ENCODE measurements at places on chromosomes 13 and 19.

DNA sequence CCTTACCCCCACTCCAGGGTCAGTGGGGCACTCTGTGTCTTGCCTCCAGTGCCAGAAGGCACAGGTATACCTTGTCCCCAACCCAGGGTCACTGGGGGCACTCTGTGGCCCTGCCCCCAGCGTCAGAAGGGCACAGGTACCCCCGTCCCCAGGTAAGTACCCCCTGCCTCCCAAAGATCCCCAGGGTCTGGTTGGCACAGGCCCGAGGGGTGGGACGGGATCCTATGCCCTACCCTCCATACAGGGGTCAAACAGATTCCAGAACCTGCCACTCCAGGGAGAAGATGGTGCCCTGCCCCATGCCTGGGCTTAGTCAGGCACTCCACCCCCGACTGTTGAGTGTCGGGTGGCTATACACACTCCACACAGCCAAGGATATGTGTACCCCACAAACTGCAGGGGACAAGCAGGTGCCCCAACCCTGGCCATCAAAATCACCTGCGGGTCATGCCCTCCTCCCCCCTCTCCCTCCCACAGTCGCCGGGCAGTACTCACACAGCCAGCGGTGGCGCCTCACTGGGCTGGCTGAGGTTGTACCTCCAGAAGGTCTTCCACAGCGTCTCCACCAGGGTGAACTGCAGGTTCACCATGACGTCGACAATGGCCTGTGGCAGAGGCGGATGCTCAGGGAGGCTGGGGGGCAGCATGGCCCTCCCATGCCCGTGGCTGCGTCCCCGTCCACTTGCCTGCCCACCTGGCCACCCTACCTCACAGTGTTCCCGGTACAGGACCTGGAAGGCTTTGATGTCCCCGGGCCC, 13.8 kb downstream of the DCAF15 start:
- DNase-seq: no peak

GRCh38 chr13:34214686-34215085, 396.7 kb downstream of the RFC3 start:
- DNase-seq: no peak

GRCh38 chr19:485077-485476, 11.2 kb upstream of the MADCAM1 start:
- DNase-seq: no peak

DNA sequence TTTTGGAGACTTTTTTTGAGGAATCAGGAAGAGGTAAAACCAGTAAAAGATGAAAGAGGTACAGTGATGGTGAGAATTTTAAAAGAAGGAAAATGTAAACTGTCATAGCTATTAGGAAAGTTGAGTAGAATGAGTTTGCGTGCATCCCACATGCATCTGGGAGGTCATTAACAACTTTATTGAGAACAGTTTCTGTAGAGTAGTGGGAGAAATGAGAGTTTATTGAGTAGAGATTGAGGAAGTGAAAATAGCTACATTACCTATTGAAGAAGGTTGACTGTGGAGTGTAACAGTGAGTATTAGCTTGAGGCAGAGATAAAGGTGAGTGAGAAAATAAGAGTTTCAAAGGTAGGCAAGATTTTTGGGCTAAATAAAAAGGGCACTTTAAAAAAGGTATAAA, 38.7 kb downstream of the BRCA2 start:
- no peak for DNase-seq

DNA sequence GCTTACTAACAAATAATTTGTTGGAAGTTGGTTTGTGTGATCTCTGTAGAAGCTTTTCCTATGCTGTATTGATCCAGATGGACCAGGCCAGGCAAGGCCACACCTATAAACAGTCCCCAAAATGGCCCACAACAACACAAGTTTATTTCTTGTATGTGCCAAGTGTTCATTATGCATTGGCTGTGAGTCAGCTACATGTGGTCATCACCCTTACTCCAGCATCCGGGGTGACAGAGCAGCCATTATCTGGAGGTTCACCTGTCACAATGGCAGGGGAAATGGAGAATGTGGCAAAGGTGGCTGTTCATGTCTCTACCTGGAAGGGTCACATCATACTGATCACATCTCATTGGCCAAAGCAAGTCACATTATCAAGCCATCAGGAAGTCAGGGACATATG, 164.3 kb downstream of the DCT start:
- DNase-seq: no peak

- no peak for DNase-seq
Measured at GRCh38 chr13:25707726-25708125, 336.0 kb downstream of the ATP8A2 start.

- no peak for DNase-seq
Measured at GRCh38 chr13:41954226-41954625, 6.7 kb downstream of the VWA8 start.

DNA sequence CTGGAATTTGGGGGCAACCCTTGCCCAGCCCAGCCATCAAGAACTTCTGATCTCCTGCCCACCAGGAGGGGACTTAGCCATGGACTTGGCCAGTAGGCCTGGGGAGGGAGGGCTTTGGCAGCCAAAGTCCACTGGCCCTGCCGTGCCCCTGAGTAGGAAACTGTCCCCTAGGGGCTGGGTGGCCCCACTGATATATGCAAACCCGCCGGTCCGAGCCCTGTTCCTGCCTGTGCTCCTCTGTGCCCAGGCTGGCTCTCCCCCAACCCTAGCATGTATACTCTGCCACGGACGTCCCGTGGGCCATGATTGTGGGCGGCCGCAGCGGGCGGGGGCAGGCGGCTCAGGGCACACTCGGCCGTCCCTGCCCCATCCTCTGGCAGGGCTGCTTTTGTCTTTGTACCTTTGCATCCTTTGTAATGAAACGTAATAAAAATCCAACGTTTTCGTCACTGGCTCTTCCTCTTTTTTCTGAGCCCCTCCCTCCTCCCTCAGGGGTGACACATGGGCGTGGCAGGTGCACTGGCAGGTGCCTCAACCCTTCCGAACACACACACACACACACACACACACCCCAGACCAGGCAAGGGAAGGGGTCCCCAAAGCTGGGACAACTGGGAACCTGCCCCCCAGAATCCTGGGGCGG, 9.1 kb downstream of the COMP start:
- no peak for DNase-seq

DNA sequence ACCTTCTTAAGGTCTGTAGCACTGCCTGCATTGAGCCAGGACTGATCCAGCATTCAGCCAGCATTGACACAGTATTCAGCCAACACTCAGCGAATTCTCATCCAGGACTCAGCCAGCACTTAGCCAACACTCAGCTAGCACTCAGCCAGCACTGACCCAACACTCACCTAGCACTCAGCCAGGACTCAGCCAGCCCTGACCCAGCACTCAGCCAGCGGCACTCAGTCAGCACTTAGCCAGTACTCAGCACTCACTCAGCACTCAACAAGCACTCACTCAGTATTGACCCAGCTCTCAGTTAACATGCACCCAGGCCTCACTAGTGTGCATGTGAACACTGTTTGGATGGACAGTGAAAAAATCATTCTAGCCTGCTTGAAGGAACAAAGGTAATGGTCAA, 55.0 kb downstream of the TSHZ3 start:
- no peak for DNase-seq

DNA sequence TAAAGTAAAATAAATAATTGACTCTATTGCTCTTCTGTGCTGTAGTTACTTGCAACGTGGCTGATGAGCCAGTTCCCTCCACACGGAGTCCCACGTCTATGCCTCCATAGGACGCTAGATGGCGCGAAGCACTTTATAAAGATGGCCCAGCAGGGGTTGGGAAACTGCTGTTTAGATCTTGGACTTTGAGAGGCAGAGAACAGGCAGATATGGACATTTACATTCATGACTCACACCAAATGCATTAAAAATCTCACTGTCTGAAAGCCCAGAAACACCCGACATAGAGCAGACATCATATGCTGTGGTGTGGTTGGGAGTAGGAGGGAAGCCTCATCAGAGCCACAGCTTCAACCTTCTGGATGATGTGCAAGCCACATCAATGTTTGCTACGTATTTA, 643.1 kb upstream of the ARGLU1 start:
- DNase-seq: peak; percentile 62

DNA sequence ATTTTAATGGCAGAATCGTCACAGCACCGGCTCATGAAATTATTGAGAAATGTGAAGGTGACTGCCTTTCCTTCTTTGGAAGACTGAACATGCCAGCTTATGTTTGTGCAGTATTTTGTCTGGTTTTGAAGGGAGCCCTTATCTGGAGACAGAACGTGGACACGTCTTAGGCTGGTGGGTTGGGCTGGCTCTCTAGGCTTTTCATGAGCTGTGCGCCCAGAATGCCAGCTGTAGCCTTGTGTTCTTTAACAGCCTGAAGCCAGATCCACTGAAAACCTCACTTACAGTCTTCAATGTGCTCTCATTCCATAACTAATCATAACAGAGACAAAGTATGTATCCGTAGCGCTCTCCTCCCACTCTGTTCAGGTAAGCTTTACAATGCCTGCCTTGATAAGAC, 184.4 kb upstream of the HTR2A start:
- no peak for DNase-seq

DNA sequence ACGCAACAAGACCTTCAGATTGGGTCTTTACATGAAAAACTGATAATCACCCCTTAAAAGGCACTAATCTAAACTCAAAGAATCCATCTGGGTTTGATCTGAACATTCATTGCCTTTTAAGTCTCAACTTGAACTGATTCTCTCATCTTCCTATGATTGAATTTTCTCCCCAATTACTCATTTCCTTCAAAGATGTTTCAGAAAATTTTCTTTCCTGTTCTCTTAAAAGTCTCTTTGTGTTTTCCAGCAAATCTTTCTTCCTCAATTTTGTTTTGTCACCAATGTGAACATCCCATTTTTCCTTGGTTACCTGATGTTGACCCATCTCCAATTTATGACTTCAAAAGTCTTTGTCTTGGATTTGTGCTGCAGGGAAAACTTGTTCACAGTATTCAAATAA, 234.3 kb downstream of the DACH1 start:
- no peak for DNase-seq

- no peak for DNase-seq
Measured at GRCh38 chr13:55893540-55893939, 1247.2 kb upstream of the PRR20A start.

GRCh38 chr19:58513694-58514563, 2.1 kb upstream of the SLC27A5 start:
- peak; percentile 94 for DNase-seq

DNA sequence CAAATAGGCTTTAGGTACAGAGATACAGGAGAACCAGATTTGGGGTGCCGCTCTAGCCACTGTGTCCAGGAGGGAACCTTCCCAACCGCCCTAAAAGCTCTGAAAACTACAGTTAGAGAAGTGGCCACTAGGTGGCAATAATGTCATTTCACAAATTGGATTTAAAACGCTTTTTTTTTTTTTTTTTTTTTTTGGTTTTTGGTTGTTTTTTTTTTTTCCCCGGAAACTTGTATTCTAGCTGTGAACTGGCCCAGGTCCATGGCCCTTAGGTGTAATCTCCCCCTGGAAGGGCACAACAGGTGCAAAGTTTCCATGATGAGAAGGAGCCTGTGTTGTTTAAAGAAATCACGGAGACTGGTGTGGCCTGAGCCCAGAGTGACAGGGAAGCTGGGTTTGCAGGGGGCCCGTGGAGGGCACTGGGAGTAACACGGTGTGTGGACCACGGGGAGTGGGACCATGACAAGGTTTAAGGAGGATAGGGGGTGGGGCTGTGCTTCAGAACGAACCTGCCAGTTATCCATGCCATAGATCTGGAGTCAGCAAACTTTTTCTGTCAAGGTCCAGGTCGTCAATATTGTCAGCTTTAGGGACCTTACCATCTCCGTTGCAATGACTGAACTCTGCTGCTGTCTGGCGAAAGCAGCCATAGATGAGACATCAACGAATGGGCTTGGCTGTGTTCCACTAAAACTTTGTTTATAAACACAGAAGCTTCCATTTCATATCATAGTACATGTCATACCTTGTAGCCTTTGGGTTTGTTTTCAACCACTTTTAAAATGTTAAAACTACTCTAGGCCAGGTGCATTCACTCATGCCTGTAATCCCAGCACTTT, 10.1 kb downstream of the OR1I1 start:
- no peak for DNase-seq

DNA sequence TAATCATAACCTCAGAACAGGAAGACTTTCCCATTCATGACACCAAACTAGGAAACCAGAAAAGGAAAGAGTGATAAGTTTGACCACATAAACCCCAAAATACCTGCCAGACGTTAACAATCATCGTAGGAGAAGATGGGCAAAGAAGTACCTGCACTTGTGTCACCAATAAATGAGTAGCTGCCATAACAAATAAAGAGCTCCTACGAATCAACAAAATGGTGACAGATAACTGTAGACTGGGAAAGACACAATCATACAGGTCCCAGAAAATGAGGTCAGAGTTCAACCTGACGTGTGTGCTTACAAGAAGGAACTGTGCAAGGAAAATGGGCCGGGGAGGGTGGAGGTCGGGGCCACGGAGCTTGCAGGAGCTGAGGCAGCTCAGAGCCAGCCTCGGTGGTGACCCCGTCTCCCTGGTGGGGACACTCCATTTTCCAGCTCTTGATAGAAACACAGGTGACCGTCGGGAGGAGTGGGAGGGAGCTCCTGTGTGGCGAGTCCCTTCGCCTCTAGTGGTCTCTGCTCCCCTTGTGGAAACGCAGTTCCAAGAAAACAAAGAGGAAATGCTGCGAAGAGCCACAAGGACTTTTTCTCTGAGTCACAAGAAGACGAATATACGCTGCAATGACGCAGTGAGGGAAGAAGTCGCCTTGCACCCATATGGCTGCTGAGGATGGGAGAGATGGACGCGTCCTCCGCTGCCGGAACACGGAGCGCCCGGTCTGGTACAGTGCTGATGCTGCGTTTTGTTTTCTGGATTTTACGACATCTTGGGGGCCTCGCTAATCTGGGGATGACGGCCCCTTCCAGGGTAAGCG, 9.5 kb downstream of the PIP5K1C start:
- no peak for DNase-seq

GRCh38 chr13:88866195-88866594, 1195.0 kb downstream of the SLITRK5 start:
- no peak for DNase-seq

DNA sequence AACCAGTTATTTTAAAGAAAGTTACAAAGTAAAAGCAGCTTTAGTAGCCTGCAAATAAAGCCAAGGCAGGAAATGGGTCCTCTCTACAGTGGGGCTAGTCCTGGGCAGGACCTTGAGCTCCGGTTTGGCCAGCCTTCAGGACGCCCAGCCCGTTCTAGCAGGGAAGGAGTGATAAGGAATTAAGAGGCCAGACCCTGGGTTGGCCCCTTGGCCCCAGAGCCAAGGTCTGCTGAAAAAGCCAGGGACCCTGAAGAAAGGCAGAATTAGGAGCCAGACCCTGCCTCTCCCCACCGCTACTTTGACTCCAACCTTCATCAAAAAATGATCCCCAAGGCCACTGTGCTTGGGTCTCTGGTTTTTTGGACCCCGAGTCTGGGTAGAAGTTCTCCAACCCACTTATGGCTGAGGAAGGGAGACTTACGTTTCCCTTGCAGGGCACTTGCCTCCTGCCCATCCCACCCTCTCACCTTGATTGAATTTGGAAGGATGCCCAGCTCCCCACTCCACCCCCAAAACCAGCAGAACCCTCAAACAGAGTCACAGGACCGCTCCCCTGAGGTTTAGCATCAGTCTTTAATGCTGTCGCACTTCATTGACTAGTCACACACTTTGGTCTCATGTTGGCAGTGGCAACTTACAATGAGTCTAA, 3.9 kb downstream of the DNAJB1 start:
- DNase-seq: peak; percentile 44

- no peak for DNase-seq
Measured at GRCh38 chr19:18045307-18046050, 37.5 kb downstream of the ARRDC2 start.

Measured in liver (tissue), 10 donors.